ENCODE measurements at places on chromosomes 6 and 20.
A peak's percentile ranks its signal among the peaks of the same experiment; 100 is the strongest.

- DNase-seq = no peak
Observed at GRCh38 chr6:36155662-36156061, 25.3 kb downstream of the MAPK13 start.

GRCh38 chr6:150987371-150987828 is 121.9 kb downstream of the MTHFD1L start:
- no peak for DNase-seq

GRCh38 chr6:36232172-36232571 is 35.6 kb downstream of the BRPF3 start:
- DNase-seq = no peak

DNA sequence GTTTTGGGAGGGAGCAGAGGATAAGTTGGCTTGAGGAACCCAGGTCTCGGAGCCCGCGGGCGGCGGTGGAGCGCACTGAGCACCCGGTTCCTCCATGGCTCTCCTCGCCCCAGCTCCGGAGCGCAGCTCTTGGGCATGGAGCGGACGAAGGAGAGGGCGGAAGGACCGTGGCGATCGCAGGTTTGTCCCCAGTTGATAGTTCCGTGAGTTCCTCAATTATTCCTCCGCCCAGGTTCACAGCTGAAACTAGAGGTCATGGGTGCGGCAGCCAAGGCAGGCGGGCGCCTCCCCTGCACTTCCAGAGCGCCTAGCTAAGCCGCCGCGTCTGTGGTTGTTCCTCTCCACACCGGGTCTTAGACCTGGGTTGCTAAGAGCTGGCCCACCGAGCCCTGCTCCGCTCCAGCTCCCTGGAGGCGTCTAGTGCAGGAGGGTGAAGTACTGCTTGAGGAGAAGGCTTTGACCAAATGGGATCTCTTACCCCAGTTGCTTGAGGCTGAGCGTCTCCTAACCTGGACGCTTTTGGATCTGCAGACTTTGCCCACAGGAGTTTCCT is at the start of gene HTR1B:
HTR1B (minus strand) TSS at position 184 of the 553 bp plus-strand sequence; CDS start at position 96, 88 bp downstream.
- peak; percentile 20 for DNase-seq

- DNase-seq = no peak
Observed at GRCh38 chr6:142635130-142635529, 309.8 kb downstream of the HIVEP2 start.

- DNase-seq = no peak
Observed at GRCh38 chr6:41536795-41537758, 9.1 kb upstream of the FOXP4 start.

DNA sequence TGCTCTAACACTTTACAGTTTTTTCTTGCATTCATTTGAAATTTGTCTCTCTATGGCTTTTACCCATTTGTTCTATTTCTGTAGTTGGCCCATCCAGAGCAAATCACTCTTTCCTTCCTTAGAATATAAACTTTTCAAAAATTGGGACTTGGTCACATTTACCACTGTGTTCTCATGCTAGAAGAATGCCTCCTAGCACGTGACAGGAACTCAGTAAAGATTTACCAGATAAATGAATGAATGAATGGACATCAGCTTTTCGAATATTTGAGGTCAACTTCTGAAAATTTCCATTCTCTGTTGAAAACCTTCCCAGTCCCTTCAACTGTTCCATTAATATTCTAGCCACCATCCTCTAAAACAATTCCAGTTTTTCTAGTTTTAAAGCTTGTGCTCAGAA is 294.5 kb downstream of the CD83 start:
- DNase-seq = no peak

DNA sequence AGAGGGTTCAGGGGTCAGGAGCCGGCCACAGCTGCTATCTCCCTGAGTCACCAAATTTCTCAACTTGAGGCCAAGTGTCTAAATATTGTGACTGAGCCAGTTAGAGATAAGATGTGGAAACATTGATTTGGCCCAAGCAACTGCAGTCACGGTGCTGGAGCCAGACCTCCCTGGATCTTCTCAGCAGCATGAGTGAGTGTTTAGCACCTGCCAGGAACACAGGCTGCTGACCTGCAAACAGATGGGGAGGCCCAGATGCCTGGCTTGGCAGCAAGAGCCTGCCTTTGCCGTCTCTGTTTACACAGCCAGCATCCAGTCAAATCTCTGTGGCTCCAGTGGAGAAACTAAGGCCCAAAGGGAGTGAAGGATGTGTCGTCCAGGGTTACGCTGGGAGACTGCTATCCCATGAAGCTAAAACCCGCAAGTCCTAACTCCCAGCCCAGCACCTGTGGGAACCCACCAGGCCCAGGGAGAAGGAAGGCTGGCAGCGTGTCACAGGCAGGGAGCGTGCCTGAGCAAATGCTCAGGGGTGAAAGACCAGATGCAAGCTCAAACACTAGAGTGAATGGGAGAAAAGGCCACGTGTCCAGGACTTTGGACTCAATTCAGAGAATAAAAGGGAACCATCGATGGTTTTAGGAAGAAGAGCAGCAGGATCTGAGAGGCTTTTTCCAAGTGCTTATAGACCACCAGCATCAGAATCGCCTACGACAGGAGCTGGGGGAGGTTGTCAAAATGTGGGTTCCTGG is 15.9 kb upstream of the PTGIS start:
- no peak for DNase-seq

GRCh38 chr20:57075181-57075580 is 191.3 kb downstream of the BMP7 start:
- no peak for DNase-seq

- no peak for DNase-seq
Observed at GRCh38 chr20:23161244-23161891, 75.2 kb upstream of the CD93 start.

DNA sequence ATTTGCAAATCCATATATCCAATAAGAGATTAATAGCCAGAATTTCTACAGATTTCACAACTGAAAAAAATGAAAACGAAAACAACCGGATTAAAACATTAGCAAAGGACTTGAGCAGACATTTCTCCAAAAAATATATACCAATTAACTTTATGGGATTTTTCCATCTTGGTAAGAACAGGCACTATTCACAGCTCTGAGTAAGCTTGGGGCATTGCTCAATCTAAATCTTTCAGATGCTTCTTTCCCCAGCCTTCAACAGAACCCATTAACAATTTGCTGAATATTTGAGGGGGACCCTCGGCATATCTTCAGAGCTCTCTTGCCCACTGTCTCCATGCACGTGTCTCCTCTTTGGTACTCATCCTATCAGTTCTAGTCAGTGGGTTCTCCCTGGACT is 111.7 kb upstream of the CD93 start:
- no peak for DNase-seq

- DNase-seq = no peak
Observed at GRCh38 chr20:60961551-60961950, 290.5 kb upstream of the CDH4 start.

DNA sequence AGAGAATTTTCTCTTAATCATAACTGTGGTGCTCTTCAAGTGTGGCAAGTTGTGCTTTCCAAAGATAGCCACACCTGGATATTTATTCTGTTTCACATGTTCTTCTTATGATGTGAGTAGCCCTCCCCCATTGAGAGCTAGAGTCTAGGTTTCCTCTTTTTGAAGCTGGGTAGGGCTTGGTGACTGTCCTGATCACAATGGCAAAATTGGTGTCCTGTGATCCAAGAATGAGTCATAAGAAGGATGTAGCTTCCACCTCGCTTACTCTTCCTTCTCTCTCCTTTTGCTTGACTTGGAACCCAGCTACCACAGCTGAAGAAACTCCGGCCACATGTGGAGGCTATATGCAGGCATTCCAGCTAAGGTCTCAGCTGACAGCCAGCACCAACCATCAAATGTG is 7.4 kb upstream of the IGF2R start:
- no peak for DNase-seq

- no peak for DNase-seq
Observed at GRCh38 chr20:50762045-50762422, 30.7 kb downstream of the PARD6B start.

Data from GM13977 (cell line).